ENCODE measurements at places on chromosomes 12 and 14.

DNA sequence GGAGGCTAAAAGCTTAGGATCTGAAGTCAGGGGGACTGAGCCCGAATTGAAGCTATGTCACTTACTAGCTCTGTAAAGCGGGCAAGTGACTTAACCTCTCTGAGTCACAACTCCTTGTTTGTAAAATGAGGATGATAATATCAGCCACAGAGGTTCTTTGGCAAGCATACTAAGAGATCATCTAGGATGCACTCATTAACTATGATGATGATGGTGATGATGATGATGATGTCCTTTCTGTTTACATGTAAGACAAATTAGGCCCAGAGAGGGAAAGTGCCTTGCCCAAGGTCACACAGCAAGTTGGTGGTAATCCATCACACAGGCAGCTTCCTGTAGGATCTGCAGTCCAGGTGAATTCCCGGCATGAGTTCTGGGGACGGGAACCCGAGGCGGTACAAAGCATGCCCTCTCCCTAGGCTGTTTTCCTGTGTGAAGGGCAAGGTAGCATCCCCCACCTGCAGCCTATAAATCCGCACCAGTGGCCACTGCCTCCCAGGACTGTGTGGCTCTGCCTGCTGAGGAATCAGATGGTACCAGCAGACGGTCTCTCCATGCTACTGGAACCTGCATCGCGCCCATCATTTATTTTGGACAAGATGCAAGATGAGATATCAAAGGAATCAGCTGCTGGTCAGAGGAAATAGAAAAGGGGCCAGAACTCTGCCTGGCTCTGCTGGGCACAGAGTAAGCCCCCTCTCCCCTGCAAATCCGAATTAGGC is 55.2 kb downstream of the MAP1LC3B2 start:
- no peak for DNase-seq

- DNase-seq, result no peak
Observed at GRCh38 chr12:53939141-53940108, 794 bp downstream of the HOXC13 start.

DNA sequence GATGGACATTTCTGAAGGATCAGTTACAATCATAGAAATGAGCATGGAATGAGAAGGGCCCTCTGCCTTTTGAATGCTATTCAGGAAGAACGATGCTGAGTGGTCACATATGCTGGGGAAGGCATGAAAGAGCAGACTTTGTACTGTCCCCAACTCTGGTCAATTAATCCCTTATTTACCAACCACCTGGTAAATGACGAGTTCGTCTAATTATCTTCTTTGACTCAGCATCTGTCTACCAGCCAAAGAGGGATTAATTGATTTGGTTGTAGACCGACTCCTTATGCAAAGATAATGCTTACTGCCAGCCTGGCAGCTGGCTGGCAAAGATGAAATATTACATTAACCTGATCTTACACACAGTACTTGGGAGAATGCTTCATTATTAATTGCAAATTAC is 152.2 kb downstream of the CHST11 start:
- no peak for DNase-seq

DNA sequence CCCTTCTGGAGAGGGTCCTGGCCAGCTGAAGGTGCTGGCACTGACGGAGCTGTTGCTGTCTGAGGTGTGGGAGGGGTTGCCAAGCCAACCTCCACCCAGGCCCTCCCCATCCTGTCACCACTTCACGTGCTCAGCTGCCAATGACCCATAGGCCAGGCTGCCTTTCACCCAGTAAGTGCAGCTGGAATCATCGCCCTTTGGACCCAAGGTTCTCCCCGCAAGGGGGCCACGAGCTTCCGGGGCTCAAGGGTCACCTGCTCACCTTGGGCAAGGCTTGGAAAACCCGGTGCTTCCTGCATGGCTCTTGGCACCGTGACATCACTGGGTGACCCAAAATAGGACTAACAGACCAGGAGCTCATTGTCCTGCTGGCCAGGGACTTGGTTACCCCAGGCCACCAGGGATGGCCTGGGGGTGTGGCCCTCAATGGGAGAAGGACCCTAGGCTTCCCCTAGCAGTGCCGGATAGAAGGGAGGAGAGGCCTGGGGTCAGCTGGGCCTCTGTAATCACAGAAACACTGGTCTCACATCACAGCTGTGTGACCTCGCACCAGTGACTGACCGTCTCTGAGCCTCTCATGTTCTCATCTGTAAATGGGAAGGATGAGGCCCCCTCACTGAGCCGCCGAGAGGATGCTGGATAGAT is 51.3 kb downstream of the CCDC85C start:
- no peak for DNase-seq

DNA sequence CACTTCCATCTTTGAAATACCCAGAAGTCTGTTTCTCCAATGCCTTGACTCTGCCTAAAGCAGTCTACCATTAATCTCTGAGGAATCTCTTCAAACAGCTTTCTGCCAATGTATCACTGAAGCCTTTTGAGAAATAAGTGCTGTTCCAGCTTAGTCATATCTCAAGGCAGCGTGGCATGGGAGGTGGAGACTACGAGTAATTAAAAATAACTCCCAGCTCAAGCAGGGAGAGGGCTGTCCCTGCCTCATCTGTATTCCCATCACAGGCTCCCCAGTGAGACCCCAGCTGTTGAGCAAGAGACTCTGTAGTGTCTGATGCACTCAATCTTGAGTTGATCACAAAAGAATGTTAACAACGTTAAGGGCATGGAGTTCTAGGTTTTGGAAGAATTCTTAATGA is 700.6 kb downstream of the DIO2 start:
- no peak for DNase-seq
